Pons (tissue), 1 donor: ENCODE measurements at places on chromosomes 11 and 22.
A peak's percentile ranks its signal among the peaks of the same experiment; 100 is the strongest.

- no peak for DNase-seq
Observed at GRCh38 chr11:118170882-118171268, 5.6 kb downstream of the SCN2B start.

DNA sequence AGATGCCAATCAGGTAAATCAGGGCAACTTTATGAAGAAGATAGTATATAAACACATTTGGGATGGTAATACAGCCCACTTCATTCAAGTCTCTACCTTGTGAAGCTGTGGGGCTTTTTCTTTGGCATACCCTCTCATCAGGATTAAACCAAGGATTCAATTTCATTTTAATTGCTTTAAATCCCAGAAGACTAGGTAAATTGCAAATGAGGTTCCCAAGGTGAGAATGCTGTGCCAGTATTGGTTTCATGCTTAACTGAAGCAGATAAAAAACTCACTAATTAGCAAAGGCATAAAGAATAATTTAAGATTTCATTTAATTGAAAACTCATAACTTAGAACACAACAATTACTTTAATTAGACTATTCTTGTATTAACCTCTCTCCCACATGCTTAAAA lies 1218.1 kb downstream of the FAM181B start:
- DNase-seq = no peak

- DNase-seq = no peak
Observed at GRCh38 chr11:39806652-39807051, 1652.8 kb downstream of the LRRC4C start.

DNA sequence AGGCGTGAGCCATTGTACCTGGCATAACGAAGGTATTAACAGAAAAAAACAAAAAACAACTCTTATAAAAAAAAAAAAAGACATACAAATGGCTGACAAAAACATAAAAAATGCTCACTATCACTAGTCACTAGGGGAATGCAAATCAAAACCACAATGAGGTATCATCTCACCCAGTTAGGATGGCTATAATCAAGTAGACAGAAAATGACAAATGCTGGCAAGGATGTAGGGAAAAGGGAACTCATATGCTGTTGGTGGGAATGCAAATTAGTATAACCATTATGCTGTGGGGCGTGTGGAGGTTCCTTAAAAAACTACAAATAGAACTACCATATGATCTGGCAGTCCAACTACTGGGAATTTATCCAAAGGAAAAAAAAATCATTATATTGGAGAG lies 17.0 kb downstream of the THY1 start:
- no peak for DNase-seq

DNA sequence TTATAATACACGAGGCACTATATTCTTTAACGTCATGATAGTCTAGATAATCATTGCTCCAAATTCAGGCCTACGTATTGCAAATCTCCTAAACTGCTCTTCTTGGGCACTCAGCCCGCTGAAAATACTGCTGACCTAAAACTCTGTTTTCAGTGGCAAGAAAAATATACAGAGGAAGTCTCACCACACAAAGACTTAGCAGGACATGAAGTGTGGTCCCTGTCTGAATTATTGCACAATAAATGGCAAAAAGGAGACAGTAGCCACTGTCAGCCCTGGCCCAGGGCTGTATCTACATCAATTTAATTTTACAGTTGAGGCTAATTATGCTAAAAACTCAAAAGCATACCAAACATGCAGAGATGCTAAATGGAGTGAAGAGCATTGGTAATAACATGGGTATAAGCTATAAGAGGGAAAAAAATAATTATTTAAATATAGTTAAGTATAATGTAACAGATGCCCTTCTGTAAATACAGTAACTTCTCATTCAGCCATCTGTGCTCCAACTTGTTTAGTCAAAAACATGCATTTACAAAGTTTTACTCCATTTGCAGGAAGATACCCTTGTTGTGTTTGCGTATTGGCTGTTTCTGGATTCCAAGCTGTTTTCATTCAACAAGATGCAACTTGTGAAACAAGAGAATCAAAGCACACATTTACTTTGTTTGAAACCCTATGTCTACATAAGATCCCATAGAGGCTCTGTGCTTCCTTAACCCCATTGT lies 800.0 kb upstream of the LUZP2 start:
- no peak for DNase-seq

GRCh38 chr11:123562158-123562557 lies 92.3 kb downstream of the SCN3B start:
- DNase-seq = no peak

- DNase-seq = no peak
Observed at GRCh38 chr11:77309401-77310085, 8.1 kb upstream of the GDPD4 start.

- no peak for DNase-seq
Observed at GRCh38 chr22:49354516-49355210, 473.0 kb downstream of the BRD1 start.

- DNase-seq = peak; percentile 85
Observed at GRCh38 chr11:124837491-124837856, 27.8 kb upstream of the ROBO3 start.

- DNase-seq = peak; percentile 97
Observed at GRCh38 chr11:73647459-73648100, 1.2 kb downstream of the PLEKHB1 start.

DNA sequence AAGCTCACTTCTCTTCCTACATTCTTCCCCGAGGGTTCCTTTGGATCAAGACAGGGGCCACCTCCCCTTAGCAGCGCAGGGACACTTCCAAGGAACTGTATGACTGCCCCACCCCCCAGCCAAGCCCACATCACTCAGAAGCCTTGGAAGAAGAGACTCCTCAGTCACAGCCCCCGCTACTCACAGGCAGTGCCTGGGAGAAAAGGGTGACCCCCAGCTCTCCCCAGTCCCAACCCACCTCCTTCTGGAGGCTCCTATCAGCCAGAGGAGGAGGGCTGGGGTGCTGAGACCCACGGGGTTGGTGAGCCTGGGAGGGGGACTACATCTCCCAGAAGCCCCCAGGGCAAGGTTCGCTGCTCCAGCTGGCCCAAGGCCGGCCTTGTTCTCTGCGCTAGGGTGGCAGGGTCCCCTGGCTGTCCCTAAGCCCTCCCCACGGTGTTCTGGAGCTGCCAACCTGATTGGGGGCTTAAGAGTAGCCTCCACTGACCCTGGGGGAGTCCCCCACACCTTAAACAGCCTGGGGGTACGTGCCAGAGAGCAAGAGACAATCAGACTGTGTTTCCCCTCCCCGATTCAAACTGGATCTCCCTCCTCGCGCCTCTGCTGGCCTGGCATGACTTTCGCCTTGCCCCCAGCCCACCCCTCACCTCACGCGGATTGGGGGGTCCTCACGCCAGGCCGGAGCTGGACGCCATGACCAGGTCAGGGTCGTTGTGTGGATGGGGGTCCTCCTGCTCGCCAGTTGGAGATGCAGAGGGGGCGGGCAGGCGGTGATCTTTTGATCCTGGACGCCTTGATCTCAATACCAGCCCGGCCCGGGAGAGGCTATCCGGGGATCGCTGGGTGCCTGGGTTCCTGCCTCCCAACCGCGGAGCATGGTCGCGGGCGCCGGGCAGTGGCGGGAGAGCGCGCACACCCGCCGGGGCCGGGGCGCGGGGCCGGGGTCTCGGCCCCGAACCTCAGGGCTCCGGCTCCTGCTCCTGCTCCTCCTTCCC lies 838 bp downstream of the BCL9L start:
- DNase-seq = no peak

- DNase-seq = no peak
Observed at GRCh38 chr11:119616586-119617339, 112.2 kb downstream of the NECTIN1 start.

DNA sequence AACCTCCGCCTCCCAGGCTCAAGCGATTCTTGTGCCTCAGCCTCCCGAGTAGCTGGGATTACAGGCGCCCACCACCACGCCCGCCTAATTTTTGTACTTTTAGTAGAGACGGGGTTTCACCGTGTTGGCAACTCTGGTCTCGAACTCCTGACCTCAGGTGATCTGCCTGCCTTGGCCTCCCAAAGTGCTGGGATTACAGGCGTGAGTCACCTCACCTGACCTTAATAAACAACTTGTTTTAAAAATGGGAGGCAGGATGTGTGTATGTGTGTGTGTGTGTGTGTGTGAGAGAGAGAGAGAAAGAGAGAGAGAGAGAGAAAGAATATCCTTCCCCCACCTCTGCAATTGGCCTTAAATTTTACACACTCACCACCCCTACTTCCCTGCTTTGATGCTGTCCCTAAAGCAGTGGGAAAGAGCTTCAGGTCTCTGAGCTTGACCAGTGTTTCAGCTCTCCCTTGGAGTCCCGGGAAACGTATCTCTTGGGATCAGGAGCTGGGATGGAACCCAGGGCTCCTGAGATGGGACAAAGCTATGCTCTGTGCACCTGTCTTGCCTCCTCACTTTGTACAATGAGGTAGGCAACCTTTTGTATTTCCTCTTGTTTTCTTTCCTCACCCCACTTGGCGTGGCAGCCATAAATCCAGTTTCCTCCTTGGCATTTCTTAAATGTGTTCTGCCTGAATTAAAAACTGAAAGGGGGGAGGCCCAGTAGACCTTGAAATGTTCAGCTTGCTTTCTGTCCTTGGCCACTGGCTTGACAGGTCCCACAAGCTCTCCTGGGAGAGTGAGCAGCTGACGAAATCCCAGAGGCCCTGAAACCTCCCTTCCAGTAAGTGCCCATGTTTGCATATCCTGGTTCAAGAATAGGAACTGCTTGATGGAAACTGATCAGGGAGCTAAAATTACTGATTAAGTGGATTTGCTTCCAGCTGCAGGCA lies 17.8 kb upstream of the XBP1 start:
- DNase-seq = no peak

DNA sequence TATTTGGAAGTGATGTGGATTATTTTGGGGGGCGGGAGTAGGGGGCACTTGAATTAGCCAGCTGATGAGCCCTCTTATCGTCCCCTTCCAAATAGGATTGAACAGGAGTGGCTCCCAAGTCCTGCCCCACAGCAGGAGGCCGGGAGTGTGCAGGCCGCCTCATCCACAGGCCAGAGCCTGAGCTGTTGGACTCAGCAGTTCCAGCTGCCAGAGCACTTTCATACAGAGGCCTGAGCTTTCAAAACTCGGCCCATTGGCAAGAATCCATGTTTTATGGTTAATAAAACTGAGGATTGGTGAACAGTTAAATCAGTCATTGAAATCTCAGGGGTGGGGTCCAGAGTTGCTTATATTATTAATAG lies 9.6 kb downstream of the FAM118A start:
- DNase-seq = no peak

DNA sequence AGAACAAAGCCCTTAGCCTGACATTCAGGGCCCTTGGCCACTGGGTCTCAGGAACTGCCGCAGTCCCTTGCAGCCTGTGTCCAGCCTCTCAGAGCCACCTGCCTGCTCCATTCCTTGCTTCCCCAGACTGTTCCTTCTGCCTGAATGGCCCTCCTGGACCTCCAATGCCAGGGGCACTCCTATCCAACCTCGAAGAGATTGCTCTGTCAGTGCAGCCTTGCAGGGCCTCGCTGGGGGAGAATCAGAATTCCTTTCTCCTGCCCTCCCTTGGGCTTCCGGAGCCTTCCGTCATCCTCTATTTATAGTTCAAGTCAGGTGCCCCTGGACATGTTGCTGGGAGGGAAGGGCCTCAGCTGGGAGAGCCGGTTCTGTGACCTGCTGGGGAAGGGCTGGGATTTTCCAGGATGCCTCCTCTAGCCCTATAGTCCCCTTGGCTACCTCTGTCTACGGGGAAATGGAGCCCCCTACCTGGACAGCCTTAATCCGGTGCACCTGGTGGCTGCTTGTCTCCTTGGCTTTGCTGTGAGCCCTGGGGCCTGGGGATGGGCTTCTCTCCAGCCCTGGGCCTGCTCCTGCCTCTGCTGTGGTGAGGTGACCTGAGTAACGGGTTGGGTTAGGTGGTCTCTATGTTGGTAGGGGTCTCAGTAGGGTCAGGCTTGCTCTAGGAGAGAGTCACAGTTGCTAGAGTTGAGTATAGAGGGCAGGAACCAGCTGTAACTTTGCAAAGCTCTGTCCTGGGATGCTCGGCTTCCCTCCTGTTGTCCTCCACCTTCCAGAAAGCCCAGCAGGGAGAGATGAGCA lies 45.9 kb upstream of the SYT7 start:
- no peak for DNase-seq

DNA sequence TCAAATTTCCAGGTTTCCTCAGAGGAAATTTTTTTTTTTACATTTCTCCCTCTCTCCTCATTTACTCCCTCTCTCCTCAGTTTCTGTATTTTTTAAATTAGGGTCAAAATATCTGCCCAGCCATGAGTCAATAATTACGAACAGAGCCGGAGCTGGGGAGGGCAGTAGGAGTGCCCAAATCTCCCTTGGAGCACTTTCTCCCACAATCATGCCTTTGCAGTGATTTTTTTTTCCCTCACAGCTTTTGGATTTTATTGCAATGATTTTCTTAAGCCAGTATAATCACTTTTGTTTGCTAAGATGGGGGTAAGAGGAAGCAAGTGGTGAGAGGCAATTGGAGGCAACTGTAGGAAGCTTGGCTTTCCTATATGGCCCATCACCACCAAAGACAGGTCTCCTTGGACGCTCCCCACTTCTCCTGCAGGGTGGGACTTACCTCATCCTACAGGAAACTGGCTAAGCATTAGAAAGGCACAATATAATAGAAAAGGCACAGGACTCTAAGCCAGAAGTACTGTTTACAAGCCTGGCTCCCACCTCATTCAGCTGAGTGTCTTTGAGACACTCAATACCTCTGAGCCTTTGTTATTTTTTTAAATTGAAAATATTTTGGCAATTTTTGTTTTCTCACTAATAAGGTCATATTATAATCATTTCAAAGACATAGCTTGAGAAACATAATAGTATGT lies 192.6 kb upstream of the PITPNB start:
- DNase-seq = no peak
